ENCODE measurements at places on chromosomes 2 and 18. TPM values are rescaled to one million over a fixed set of nuclear protein-coding genes. Genes with fewer than 3 reads are reported as not detected.

- no peak for DNase-seq
Measured at GRCh38 chr2:149076863-149077412, 38.4 kb downstream of the LYPD6B start.

Gene IMPACT
- 8.4 TPM for total RNA-seq

DNA sequence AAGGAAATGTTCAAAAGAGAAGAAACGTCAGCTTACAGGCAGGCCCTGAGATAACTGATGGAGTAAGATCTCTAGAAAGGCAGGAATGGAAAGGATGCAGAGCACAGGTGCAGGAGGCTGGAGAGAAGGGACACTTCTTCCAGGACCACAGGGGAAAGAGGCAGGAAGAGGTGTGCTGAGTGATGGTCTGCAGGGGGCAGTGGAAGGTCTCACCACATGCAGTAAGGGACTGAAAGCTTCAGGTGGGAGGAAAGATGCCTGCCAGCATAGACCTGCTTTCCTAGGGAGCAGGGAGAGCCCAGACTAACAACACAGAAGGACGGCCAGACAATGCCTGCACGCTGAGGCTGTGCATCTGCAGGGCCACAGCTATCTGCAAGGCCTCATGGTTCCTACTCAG lies 156.8 kb downstream of the L3MBTL4 start:
- no peak for DNase-seq

DNA sequence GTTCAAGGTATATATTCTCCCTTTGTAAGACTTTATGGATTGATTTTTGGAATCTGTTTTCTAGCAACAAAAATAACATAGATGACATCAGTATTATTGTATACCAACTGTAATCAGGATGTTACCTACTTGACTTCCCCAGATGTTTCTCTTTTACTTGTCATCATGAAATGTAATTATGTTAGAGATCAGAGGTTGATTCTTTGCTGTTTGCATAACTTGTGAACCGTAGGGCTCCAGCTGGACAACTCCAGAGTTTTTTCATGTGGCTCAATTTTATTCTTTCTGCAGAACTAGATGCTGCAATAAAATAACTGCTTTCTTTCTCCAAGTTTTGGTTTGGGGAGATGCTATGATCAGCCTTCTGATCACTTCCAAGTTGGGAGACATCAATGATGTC lies 58.1 kb downstream of the SPOPL start:
- DNase-seq, result no peak

DNA sequence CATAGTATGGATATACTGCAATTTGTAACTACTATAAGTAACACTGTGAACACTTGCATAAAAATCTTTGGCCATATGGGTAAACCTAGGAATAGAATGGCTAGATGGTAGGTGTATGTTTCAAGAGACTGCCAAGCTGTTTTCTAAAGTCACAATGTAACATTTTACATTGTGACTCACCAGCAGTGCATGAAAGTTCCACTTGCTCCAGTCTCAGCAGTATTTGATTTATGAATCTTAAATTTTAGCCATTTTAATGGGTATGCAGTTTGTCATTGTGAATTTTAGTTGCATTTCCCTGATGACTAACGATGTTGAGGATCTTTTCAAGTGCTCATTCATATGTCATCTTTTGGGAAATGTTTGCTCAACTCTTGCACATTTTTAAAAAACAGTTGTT lies 86.1 kb downstream of the FARSB start:
- no peak for DNase-seq
